GM03348 (cell line): ENCODE measurements at places on chromosomes 1 and 21.

- no peak for DNase-seq
Measured at GRCh38 chr1:227896710-227897655, 50.7 kb downstream of the WNT9A start.

DNA sequence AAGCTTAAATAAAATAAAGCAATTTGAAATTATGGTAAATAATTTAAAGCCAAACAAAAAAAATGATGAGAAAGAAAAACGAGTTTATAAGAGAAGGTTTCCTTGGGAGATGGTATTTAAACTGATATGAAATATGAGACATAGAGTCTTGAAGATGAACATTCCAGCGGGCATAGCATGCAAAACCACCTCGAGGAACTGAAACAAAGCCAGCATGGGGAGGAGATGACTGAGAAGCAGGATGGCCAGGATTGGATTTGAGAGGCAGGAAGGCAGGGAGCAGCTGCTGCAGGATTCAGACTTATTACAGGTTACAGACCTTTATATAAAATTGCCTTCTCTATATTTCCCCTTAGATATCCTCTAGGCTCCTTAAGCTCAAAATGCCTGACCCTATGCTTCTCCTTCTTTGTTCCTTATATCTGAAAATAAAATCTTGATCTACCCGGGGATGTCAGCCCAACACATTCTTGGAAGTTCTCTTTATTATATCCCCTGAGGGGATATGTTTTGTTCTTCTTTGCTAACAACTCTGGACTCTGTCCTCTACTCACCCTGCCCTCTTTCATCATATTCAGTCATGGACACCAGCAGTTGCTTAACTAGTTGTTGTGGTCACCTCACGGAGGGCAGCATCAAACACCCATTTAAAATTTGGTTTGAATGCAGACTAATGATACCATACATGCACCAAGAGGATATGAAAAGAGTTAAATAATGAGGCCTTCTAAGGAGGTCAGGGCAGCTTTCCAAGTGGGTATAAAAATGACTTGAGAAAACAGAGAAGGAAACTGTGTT lies 719.1 kb upstream of the B3GALT2 start:
- DNase-seq, result no peak

GRCh38 chr1:205261946-205262691 lies 34.4 kb downstream of the TMCC2 start:
- DNase-seq, result peak; percentile 59

DNA sequence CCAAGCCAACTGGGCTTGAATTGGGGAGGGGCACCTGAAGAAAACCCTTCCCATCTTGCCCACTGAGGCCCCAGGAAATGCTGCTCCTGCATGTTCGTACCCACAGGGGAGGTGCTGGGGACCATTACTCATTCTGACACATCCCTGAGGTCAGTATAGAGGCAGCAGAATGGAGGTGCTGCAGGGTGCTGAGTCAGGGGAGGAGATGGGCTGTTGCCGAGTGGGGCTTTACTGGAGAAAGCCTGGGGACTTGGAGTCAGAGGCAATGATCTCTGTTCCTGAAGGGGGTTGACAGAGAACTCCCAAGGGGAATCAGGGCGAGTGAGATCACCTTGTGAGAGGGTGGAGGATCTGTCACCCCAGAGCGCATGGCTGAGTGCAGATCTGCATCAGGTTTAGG lies 40.2 kb upstream of the KCNA10 start:
- no peak for DNase-seq

GRCh38 chr1:204363335-204364114 lies 3.8 kb upstream of the PLEKHA6 start:
- DNase-seq, result peak; percentile 88

DNA sequence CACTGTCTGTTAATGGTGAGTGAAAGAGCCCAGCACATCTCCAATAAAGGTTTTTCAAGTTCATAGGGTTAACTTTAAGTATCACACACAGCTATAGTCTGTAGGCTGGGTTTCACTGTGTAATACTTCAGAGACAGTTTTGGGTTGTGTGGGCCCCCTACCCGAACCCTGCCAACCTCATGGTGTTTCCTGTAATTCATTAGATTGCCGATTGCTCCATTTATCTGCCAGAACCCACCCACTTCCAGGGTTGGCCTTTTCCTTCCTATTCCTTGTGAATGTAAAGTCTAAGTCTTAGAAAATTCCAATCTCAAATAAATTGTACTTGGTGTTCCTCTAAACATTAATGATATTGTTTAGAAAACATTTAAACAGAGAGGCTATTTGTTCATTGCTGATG lies 43.6 kb downstream of the CTTNBP2NL start:
- no peak for DNase-seq

- DNase-seq, result no peak
Measured at GRCh38 chr1:8182034-8182761, 135.7 kb upstream of the SLC45A1 start.

- DNase-seq, result no peak
Measured at GRCh38 chr1:44642255-44642654, 32.0 kb downstream of the TMEM53 start.

DNA sequence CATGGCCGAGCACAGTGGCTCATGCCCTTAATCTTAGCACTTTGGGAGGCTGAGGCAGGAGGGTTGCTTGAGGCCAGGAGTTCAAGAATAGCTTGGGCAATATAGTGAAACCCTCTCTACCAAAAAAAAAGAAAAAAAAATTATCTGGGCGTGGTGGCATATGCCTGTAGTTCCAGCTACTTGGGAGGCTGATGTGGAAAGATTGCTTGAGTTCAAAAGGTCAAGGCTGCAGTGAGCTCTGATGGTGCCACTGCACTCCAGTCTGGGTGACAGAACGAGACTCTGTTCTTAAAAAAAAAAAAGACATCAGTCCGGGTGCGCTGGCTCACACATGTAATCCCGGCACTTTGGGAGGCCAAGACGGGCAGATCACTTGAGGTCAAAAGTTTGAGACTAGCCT lies 251.2 kb upstream of the CACYBP start:
- DNase-seq, result no peak

DNA sequence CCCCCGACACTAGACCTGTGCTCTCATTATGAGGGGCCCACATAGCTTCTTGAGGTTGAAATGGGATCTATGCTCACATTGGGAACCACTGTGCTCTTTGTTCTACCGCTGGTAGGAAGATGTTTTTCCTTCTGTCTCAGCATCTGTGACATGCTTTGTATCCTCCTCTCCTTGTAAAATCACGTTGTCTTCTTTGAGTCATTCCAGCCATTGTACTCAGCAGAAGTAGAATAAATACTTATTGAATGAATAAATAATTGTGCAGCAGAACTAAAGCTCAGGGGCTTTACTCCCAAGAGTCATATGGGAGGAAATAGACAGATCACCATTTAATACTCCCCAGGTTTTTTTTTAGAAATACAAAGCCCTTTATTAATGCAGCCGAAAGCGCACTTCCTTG lies 66.3 kb upstream of the EDEM3 start:
- DNase-seq, result no peak

- DNase-seq, result no peak
Measured at GRCh38 chr21:40769231-40769630, 77.7 kb downstream of the DSCAM start.

DNA sequence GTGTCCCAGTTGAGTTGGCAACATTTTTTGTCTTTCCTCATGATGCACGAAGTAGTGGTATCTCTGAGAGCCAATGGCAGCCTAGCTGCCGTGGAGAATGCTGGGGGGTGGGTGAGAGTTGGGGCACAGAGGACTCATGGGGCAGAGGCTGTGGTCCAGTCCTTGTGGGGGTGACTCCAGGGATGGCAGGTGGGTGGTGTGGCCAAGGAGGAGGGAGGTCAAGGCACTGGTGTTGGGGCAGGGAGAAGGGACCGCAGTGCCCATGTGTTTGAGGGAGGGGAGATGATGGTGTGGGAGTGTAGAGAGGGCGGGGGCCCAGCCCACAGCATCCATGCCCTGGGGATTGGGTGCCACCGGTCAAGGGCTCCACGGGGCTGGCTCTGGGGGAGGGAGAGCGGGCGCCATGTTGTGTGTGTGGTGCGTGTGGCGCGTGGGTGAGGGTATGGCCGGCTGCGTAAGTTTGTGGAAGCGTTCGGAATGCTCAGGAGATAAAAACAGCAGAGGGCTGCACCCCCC lies 63.5 kb downstream of the PRKCZ start:
- no peak for DNase-seq

- DNase-seq, result no peak
Measured at GRCh38 chr1:171716616-171717015, 25.2 kb downstream of the VAMP4 start.

DNA sequence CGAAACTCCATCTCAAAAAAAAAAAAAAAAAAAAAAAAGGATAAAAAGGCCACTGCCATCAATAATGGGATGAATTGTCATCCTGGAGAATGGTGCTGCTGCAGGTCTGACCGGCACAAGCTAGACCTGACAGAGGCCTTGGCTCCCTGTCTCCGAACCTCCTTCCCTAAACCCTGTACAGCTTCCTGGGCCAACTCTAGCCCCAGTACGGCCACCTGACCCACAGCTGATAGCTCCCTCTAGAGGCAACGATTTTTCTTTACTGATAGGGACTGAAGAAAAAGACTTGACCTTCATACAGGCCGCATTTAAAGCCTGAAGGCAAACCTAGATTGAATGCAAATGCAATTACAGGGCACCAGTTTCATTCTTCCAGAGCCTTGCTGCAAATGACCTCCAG lies 30.7 kb downstream of the NOL9 start:
- DNase-seq, result peak; percentile 72

DNA sequence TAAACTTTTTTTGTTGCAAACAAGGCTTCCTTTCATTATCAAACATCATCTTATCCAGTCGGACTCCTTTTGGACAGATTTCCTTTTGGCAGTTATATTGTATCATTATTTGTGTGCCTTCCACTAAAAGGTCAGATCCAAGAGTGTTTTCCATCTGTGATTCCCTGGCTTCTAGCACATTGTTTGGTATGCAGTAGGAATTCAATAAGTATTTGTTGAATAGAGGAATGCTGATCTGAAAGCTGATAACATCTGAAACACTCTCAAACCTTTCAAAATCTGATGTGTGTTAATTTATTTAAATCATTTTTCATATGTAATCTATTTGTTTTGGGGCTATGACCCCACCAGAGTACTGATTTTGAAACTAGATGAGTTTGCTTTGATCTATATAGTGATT lies 39.0 kb downstream of the NDC1 start:
- DNase-seq, result peak; percentile 46

DNA sequence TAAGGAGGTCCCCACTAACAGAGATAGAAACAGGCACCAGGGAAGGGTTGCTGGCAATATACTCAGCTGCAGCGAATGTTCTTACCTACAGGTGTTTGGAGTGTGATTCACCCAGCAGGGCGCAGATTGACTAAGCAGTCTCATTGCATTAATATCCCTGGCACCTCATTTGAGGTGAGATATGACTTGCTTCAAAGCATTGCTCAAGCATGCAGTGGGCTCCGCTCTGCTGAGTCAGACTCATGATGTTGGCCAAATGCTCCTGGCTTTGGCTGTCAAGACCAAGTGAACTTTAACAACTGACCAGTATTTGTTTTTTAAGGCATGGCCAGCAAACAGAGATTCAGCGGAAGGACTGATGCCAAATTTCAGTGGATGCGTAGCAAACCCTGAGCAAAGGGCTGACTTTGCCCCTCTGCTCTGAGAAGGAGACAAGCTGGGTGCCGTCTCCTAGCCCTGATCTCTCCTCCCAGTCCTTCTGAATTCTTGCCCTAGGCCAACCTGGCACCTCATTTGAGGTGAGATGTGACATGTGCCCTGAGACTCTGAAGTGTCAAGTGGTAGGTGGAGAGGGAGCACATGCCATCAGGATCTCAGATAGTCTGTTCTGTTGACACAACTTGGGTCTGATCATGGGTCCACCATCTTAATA lies 187.1 kb upstream of the COA6 start:
- no peak for DNase-seq
